Jurkat, Clone E6-1 (cell line): ENCODE measurements at places on chromosomes 11 and 22.

DNA sequence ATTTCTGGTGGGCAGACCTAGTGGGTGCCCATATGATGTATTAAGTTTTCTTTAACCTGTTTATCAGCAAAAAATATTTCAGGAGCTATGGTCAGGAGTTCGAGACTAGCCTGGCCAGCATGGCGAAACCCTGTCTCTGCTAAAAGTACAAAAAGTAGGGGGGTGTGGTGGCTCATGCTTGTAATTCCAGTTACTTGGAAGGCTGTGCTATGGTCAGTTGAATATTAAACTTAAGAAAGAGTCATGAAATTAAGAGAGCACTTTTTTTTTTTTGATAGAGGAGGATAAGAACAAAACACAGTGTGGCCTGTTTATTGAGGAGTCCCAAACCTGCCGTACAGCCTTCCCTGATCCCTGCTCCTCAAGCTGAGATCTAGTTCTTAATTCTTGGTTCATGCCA, 29.8 kb downstream of the OR6Q1 start:
- no peak for DNase-seq

- DNase-seq, result peak; percentile 6
Measured at GRCh38 chr11:94602430-94603372, 35.5 kb downstream of the PIWIL4 start.

- DNase-seq, result no peak
Measured at GRCh38 chr11:70851308-70851707, 401.1 kb downstream of the SHANK2 start.

- no peak for DNase-seq
Measured at GRCh38 chr11:72234920-72235319, 9.1 kb downstream of the PHOX2A start.

GRCh38 chr11:33185756-33186155, 24.5 kb upstream of the CSTF3 start:
- DNase-seq, result no peak
